Calu3 (cell line): ENCODE measurements at places on chromosomes 2 and 18. TPM values are rescaled to one million over a fixed set of nuclear protein-coding genes. Genes with fewer than 3 reads are reported as not detected.

GRCh38 chr2:218863021-218863520, 3.5 kb downstream of the WNT6 start:
- DNase-seq, result no peak

- no peak for DNase-seq
Measured at GRCh38 chr2:66696886-66697285, 262.0 kb downstream of the MEIS1 start.

The TXNDC2 gene
- total RNA-seq, result not detected in 2 replicates

The DSG1 gene
- not detected in 2 replicates for total RNA-seq

DNA sequence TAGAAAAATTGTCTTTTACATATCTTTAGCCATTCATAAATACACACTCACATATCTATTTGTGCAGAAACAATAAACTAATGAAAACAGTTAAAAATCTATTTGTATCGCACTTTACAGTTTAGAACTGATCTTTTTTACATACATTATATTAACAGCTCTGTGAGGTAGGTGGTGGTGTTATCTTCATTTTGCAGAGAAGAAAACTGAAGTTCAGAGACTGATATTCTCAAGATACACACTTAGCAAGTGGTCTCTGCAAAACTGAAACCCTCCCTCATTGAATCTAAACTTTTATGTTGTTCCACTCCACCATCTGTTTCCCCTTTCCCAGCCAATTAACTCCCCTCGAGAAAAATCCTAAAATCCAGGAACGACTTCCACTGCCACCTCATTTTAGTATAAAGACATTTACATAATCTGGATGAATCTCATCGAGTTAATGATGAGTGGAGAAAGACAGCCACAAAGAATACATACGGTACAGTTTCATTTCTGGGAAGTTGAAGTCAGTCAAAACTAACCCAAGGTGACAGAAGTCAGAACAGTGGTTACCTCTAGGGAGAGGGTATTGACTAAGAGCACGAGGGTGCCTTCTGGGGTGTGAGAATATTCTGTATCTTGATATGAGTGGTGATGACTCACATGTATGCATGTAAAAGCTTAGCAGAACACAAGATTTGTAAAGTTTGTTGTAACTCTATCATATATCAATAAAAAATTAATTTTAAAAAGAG, 524.2 kb upstream of the TCF4 start:
- DNase-seq, result no peak

- no peak for DNase-seq
Measured at GRCh38 chr2:224472137-224472536, 70.2 kb upstream of the FAM124B start.

The INPP1 gene
- 23.1 and 30.1 TPM in 2 replicates for total RNA-seq

The ANKRD30BL gene
- not detected in 2 replicates for total RNA-seq

GRCh38 chr2:45014016-45014702, 4.9 kb upstream of the SIX2 start:
- DNase-seq, result no peak

The KIAA2012 gene
- 0.17 TPM in 1 of 2 replicates, not detected in the other for total RNA-seq

DNA sequence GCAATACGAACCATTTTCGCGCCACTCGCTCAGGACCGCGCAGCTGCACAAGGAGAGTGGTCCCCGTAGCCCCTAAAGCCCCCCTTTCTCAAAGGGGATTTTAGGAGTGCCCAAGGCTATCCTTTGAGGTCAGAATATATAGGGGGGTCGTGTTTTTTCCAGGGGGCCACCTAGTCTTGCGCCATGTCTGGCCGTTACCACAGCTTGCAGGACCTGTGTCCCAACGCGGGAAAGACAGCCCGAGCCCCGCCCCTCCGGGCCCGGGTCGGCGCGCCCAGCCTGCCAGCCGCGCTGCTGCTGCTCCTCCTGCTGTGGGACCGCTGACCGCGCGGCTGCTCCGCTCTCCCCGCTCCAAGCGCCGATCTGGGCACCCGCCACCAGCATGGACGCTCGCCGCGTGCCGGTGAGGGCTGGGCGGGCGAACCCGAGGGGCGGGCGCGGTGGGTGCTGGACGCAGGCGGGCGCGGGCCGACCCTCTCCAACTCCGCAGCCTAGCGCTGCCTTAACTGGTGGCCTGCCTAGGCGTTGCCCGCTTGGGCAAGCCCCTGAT, at the start of gene CDCA7:
TSS of gene CDCA7 (plus strand) at position 291 of the 550 bp plus-strand sequence. CDS start at position 383, 92 bp downstream.
- peak; percentile 90 for DNase-seq

DNA sequence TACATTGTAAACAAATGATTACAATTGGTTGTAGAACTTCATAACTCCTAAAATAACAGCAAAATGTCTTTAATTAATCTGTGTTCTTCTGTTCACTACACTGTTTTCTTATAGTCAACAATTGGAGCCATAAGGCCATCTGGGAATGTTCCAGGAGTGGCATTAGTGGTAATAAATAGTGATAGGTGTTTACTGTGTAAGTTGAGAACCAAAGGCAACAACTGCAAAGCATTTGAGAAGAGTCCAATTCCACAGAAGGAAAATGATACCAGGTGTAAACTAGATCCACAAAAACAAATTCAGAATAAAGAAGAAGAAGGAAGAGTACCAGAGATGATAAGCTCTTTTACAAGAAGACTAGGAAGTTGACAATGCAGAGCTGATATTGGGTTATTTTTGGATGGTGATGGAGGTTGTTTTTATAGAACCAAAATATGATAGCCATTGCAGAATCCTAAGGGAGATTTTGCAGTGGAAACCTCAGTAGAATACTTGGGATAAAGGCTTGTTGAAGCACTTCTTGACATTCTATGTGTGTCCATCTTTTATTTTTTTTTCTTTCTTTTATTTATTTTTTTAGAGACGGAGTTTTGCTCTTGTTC, 52.9 kb downstream of the ANTXR1 start:
- no peak for DNase-seq

The OTOF gene
- total RNA-seq, result not detected in 2 replicates

The CXCR1 gene
- not detected in 2 replicates for total RNA-seq

DNA sequence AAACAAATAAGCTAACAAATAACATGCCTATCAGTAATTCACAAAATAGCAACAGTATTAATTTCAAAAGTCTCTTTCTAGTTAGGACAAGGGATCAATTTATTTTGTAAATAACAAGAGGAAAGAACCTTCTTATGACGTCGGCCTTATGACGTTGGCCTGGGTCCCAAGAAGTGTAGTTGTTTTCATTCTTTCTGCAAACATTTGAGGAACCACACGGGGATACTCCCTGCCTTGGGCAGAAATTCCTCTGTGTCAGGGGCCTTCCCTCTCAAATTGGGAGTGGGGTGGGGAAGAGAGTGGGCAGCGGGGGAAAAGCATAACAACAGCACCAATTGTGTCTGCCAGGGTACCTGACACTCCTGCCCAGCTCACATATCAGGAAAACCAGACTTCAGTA, 1.3 kb downstream of the CCDC68 start:
- peak; percentile 35 for DNase-seq

The CRYGD gene
- not detected in 2 replicates for total RNA-seq

The AGPS gene
- total RNA-seq, result 55.2 and 69.9 TPM in 2 replicates

DNA sequence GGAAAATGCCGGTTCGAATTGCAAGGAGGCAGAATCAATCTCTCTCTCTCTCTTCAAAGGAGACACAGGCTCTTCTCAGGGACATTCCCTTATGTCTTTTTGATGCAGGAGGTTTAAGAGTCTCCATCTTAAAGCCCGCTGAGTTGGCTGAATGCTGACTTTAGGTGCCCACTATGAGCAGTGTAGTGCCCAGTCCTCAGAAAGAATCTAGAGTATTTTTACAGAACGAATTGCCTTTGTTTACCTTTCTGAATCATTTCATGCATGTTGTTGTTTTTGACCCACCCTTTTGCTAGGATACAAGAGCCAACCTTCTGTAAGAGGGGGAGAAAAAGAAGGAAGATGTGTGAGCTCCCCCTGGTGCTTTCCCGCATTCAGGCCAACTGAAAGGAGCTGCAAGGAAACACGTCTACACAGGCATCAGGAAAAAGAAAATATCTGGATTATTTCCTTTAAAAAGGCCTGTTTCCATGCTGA, 193.5 kb upstream of the TCF4 start:
- peak; percentile 40 for DNase-seq

GRCh38 chr18:63074981-63075404, 244.6 kb downstream of the BCL2 start:
- DNase-seq, result peak; percentile 82

DNA sequence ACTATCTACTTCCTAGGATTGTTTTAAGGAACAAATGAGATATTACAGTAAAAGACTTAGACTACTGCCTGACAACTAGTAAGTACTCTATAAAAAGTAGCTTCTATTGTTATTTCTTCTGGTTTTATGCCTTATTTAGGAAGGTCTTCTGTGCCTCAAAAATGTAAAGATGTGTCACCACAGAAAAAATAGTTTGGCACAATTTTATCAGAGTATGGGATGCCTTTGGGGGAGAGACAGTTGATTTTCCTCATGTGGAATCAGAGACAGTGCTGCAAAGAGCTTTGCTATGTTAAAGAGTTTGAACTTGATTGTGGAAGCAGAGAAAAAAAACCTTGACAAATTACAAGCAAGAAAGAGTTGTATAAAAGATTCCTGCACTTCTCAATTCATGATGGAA, 98.4 kb downstream of the EHBP1 start:
- DNase-seq, result no peak

The ALK gene
- total RNA-seq, result not detected in 2 replicates

The CHAC2 gene
- total RNA-seq, result 7.4 and 8.8 TPM in 2 replicates

- no peak for DNase-seq
Measured at GRCh38 chr18:55158570-55158969, 199.3 kb upstream of the CCDC68 start.

The IL36A gene
- not detected in 2 replicates for total RNA-seq

The INHBB gene
- total RNA-seq, result not detected in 2 replicates

DNA sequence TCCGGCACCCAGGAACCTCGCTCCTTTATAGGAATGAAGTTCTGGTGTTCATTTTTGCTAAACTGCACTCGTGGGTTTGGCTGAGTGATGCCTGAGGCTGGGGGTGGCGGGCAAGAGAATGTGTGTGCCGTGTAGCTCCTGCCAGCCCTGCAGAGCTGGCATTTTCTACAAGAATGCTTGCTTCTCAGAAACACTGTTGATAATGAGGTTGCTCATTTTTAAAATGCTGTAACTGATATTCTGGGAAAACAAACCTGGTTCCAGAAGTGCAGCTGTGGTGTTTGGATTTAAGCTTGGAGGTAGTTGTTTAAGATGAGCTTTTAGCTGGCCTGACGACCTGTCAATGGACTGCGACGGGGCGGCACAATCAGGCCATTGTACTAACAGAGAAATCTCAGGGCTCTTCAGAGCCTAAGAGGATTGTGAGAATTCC, 511.9 kb upstream of the TNP1 start:
- no peak for DNase-seq

DNA sequence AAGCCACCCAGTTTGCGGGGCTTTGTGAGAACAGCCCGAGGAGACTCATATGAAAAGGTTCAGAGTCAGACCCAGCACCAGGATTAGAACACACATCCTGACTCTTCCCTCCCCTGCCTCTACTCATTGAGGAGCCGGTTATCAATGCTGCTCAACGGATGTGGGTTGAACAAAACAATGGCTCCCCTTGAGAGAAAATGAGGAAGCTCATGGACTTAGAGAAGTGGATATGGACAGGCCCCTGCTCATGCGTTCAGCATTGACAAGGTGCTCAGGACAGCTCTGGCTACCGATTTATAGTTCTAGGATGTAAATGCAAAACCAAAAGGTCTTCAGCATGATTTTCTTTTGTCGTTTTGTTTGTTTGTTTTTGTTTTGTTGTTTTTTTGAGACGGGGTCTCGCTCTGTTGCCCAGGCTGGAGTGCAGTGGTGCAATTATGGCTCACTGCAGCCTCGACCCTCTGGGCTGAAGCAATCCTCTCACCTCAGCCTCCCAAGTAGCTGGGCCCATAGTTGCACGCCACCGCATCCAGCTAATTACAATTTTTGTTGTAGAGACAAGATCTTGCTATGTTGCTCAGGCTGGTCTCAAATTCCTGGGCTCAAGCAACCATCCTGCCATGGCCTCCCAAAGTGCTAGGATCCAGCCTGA, 32.0 kb upstream of the AGAP1 start:
- no peak for DNase-seq

The RGPD3 gene
- total RNA-seq, result not detected in 2 replicates

DNA sequence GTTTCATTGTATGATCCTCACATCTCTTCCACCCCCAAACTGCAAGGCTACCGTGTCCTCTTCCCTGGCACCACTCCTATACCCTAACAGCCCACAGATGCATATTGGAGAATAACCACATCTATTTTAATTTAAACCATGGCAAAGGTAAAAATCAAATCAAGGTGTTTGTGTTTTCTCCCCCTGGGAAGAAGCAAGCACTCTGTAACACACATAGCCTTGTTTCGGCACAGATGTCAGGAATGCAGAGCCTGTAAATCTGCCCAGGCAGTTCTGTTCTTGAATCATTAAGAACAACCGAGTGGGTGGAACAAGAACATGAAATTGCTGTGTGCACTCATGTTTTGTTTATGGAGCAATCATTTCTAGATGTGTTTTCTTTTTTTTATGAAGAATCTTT, 6.8 kb upstream of the COX7A2L start:
- no peak for DNase-seq

The TUBB8B gene
- total RNA-seq, result 0.32 and 0.35 TPM in 2 replicates

The CD207 gene
- not detected in 2 replicates for total RNA-seq

- no peak for DNase-seq
Measured at GRCh38 chr18:44848644-44849335, 168.1 kb downstream of the SETBP1 start.

- DNase-seq, result no peak
Measured at GRCh38 chr2:176163672-176164056, 6.6 kb downstream of the HOXD3 start.

The CYP27C1 gene
- 0.07 TPM in 1 of 2 replicates, not detected in the other for total RNA-seq

The AQP12A gene
- not detected in 2 replicates for total RNA-seq

DNA sequence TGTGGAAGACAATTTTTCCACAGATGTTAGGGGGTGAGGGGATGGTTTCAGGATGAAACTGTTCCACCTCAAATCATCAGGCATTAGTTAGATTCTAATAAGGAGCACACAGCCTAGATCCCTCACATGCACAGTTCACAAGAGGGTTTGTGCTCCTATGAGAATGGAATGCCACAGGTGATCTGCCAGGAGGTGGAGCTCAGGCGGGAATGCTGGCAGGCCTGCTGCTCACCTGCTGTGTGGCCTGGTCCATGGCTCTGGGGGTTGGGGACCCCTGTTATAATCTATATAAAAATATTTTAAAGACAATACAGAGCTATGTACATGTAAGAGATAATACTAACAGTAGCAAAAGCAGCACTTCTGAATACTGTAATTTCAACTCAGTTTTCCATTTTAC, 19.2 kb downstream of the CWC22 start:
- no peak for DNase-seq

The COBLL1 gene
- 44.9 and 56.9 TPM in 2 replicates for total RNA-seq

DNA sequence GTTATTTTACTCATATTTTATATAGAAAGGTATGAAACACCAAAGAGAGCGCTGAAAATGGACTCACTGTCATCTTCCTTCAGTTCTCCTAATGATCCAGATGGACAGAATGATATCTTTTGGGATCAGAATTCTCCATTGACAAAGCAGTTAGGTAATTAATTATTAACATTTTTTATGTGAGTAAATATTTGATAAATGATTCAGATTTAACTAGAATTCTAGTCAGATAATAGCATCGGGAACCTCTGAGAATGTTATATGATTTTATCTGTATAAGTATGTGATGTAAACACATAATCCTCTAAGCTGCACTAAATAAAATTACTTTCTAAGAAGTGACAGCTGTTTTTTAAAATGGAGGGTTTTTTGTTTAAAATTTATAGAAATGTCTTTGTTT, 2.0 kb downstream of the ETAA1 start:
- DNase-seq, result no peak

The SH3RF3 gene
- 0.17 and 0.29 TPM in 2 replicates for total RNA-seq

The RAB6C gene
- total RNA-seq, result not detected in 2 replicates

The ITGB6 gene
- 50.0 and 84.8 TPM in 2 replicates for total RNA-seq

GRCh38 chr2:59590798-59591197, 962.7 kb downstream of the BCL11A start:
- DNase-seq, result no peak
